ENCODE measurements at places on chromosomes 2 and 18.

GRCh38 chr2:158603205-158603604 lies 146.5 kb downstream of the PKP4 start:
- no peak for DNase-seq

GRCh38 chr18:40810372-40810771 lies 1144.7 kb upstream of the PIK3C3 start:
- no peak for DNase-seq

DNA sequence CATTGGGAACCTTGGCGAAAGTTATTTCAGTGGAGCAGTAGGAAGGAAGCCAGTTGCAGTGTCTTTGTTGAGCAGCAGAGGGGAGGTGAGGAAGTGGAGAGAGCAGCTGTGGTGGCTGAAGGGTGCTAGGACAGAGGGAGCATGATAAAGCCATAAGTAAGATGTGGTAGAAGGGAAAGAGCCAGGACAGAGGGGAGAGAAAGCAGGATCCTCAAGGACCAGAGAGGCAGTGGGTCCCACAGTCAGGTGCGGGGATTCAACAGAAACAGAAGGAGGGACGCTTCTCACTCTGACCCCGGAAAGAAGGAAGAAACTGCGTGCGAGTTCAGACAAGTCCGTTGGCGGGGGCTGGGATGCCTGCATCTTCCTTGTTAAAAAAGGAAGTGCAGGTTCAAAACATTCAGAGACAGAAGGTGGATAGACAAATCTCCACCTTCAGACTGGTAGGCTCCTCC lies at the start of gene CXCR2:
Gene CXCR2, plus strand, starts transcription at position 403 of the 455 bp plus-strand sequence. CDS start 8,774 bp downstream, outside the sequence.
- DNase-seq: no peak

- no peak for DNase-seq
These were observed 385.4 kb upstream of the CDH7 start for GRCh38 chr18:65365245-65365980.

- DNase-seq: no peak
These were observed 37.5 kb downstream of the SNED1 start for GRCh38 chr2:241035818-241036396.

DNA sequence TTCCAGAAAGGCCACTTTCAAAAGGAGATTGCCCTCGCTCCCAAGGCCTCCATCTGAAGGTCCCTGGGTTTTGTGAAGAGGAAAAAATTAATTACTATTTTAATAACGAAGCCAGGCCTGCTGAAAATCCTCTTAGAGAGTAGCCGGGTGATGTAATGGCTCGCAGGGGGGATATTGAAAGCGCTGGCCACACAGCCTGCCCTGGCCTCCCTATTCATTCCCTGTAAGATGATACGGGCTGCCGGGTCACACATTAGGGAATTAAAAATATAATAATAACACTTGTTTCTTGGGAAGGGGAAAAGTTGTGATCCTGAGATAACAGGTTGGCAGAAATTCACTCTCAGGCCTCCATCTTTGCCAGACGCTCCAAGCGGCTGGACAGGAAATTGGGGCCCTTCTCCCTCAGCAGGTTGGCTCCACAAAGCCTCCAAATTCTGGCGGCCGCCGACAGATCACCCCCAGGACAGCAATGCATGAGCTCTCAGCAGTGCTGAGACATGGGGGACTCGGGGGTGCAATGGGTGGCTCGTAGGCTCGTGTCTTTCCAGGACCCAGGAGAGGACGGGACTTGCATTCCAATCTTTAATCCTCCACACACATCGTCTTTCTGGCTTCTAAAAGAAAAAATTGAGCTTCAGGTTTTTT lies 299.9 kb upstream of the SALL3 start:
- DNase-seq: no peak

DNA sequence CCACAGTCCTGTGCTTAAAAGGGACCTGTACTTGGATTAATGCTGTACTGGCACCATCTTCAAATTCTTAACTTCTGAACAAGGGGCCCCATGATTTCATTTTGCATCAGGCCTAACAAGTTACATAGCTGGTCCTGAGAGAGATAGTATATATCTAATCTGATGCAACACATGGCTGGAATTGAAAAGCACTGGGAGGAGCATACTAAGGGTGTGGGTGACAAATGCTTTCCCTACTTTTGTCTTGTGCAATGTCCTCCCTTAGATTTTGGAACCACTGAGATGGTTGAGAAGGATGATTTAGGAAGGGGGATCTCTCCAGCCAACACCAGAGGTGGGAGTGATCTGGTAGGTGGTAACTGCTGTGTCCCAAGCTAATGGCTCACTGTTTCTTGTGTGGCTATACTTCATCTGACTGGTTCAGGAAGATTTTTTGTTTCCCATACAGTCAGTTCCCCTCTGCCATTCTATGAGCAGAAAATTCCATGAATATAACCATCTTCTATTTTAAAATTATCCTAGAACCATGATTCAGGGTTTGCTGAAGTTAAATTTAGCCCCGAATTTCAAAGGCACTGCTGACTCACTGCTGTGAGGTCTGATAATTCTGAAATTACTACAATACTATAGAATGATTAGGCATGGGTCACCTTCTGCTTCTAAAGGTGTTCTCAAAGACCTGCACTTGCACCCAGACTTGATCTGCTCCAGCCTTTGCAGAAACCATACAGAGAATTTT lies 108.3 kb upstream of the NCKAP5 start:
- DNase-seq: peak; percentile 43

DNA sequence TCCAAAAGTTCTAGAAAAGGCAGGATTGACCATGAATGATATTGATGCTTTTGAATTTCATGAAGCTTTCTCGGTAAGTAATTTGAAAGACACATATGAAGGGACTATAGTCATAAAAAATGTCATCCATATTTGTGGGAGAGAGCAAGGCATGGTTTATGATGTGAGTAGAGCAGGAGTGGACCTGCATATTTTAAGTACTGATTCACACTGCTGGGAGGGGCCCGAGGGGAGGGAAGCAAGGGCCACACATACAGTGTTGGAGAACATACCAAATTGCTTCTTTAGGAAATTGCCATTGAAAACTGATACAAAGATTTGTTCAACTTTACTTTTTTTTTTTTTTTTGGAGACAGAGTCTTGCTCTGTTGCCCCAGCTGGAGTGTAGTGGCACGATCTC lies 39.4 kb downstream of the HADHB start:
- DNase-seq: peak; percentile 48

DNA sequence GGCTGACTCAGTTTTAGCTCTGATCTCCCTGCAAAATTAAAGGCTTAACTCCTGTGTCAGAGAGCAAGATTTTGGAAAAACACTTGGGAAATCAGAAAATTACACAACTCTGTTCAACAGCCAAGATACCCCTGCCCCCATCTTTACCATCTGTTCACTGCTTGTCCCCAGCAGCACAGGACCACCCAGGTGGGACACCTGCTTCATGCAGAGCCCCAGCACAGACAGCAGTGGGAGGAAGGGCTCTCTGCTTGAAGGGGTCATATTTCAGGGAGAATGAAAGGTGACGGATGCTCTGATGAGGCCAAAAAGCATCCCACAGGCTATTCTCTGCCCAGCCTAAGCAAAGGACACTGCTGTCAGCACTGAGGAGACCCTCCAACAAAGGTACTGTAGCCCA lies 584.6 kb upstream of the KLHL29 start:
- no peak for DNase-seq

DNA sequence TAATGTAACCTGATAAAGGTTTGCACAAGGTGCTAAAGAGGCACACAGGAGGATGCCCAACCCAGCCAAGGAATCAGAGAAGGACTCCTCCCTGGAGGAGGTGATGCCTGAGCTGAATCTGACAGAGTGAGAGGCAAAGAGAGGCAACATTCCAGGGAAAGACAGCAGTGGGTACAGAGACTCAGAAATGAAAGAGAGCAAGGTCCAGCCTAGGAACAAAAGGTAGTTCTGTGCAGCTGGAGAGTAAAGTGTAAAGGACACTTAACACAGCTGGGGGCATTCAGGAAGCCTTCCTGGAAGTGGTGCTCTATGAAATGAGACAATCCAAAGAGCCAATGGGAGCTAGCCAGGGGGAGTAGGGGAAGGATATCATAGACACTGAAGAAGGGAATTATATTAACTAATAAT lies 181.0 kb upstream of the GLI2 start:
- no peak for DNase-seq

DNA sequence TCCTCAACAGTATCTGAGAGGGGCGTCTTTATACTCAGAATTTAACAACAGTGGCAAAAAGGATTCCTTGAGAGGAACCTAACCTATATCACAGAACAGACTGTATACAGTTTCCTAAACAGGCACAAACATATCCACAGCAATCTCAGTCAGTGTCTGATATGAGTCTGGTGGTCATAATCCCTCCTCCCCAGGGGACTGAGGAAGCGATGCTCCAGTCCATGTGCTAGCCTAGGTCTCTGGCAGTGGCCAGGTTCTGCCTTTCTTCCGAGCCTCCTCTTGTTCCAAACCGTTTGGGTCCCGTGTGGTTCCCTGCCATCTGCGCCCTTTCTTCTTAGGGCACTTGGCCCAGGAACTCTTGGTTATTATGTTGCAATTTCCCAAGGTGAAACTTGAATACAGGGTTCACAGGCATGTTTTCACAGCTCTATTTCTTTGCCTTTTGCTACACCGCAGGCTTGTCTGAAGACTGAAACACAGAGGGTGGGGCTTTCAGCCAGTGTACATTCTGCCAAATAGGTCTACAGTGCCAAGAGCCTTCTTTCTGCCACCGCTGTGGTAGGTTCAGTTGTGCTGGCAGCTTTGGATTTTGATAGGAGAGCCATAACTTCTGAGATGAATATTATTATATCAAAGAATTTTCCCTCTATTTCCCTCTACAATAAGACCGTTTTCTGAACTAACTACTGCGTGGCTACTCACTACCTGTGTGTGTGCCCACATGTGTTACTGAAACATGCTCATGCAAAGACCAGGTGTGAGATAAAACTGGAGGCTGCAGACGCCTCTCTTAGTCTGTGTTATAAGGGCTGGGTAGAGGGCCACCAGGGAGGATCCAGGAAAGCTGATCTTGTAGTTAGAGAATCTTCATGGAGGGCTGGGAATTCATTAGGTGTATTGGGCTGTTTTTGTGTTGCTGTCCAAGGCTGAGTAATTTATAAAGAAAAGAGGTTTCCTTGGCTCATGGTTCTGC lies 75.0 kb upstream of the HAAO start:
- DNase-seq: no peak

- DNase-seq: no peak
These were observed 36.0 kb upstream of the DYNC2LI1 start for GRCh38 chr2:43737855-43738254.

DNA sequence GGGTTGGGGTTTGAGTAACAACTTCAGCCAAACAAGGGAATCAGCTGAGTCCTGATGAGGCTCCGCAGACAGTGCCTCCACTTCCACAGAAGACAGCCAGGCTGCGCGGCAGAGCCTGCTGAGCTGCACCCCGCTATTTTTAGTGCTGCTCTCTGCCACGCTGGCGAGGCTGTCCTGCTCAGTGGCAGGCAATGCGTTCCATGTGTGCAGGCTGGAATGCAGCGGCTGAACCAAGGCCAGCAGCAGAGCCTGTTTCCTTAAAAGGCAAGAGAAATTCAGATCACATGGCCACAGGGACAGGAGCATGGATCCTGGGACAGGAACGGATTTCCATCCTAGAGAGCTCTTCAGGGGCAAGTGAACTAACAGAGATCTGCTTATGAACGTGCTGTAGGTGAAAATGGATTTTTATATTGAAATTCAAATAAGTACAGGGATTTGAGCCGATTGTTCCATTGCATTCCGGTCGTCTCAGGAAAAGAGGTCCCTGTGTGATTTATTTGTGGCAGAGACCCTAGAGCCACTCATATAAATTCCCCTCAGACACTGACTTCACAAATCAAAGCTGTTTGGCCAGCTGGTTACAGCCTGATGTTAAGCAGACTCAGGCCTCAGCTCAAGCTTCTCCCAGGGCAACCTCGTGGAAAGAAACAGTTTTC lies 98.7 kb downstream of the COL6A3 start:
- peak; percentile 93 for DNase-seq

- DNase-seq: no peak
These were observed 31.2 kb downstream of the PROC start for GRCh38 chr2:127449414-127449813.

DNA sequence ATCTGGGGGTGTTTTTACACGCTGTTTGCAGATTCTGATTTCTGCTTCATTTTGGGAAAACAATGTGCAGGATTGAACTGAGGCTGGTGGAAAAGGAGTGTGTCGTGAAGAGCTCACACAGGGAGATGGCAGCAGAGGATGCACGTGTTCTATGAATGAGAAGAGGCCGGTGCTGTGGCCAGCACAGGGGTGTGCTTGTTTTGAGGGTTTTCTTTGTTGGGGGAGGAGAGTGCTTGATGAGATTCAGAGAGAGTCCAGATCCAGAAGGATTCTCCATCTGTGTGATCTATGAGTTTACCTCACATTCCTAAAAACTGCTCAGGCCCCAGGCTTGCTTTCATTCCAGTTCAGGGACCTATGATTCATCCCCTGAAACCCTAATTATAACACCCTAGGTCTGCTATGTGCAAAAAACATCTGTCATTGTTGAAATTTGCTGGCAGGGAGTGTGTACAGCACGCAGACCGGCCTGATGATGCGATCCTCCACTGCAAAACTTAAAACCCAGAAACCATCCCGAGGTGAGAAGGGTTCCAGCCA lies 12.1 kb downstream of the TGFA start:
- peak; percentile 78 for DNase-seq

GRCh38 chr2:57962861-57963260 lies 83.7 kb upstream of the VRK2 start:
- DNase-seq: no peak

- peak; percentile 7 for DNase-seq
These were observed 219.2 kb upstream of the UBE2E3 start for GRCh38 chr2:180761224-180761623.
